ENCODE measurements at places on chromosomes 7 and 10.

GRCh38 chr10:1047937-1048336 is 982 bp downstream of the IDI1 start:
- DNase-seq = no peak

DNA sequence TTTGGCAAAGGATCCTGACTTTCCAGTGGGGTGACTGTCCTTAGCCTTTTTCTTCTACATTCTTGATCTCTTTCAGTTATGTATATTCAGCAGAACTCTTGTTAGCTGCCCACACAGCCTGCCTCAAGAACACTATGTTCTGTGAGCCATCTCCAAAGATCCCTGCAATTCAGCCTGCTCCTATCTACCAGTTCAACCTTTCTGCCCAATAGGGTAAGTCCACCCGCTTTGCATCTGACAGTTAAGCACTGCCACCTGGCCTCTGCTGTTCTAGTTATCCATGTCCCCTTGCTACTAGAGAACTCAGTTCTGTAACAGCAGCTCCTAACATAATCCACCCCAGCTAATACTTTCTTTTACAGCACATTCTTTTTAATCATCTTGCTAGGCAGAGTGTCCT is 13.5 kb downstream of the OR9A2 start:
- DNase-seq = no peak

DNA sequence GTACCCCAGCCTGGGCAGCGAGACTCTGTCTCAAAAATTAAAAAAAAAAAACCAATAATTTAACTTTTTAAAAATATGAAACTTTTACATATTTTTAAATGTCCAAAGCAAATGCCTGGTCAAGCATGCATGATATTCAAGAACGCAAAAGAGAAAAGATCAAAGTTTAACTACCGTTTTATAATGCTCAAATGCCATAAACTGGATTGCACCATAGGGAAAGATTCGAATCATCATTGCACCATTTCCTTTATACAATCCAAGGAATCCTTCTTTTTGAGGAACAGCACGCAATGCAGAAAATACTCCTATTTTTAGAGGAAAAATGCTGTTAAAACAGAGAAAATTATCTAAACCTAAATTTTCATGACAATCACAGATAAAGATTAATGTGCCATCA is 20.9 kb downstream of the SLC25A16 start:
- no peak for DNase-seq

- no peak for DNase-seq
Observed at GRCh38 chr7:96479015-96479645, 157.2 kb upstream of the SLC25A13 start.

DNA sequence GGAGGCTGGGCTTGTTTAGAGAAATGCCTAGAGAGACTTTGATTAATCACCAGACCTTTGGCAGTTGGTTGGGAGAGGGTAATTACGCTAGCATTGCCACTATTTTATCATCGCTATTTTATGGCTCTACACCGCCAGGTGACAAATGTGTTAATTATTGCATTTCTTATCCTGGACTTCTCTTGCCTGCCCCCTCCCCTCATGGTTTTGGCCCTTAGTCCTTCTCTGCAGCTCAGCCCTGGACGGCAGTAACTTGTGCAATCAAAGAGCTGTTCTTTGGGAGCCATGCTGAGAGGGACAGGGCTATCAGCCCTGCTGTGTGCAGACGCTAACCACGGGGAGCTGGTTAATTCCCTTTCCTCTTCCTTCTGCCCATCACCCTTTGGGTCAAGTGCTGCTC is 585.0 kb downstream of the AUTS2 start:
- DNase-seq = no peak

- DNase-seq = no peak
Observed at GRCh38 chr10:91907914-91908336, 1.4 kb downstream of the FGFBP3 start.

DNA sequence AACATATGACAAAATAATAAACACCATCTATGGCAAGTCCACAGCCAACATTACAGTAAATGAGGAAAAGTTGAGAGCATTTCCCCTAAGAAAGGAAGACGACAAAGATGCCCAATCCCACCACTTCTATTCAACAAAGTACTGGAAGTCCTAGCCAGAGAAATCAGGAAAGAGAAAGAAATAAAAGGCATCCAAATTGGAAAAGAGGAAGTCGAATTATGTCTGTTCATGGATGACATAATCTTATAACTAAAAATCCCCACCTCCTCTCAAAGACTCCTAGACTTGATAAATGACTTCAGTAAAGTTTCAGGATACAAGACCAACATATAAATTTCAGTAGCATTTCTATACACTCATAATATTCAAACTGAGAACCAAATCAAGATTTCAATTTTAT is 288.5 kb upstream of the POT1 start:
- no peak for DNase-seq

GRCh38 chr10:62388328-62388727 is 14.2 kb downstream of the ZNF365 start:
- no peak for DNase-seq

- DNase-seq = no peak
Observed at GRCh38 chr10:132401401-132402118, 4.6 kb downstream of the PWWP2B start.

- no peak for DNase-seq
Observed at GRCh38 chr7:49398746-49399145, 374.7 kb upstream of the VWC2 start.

DNA sequence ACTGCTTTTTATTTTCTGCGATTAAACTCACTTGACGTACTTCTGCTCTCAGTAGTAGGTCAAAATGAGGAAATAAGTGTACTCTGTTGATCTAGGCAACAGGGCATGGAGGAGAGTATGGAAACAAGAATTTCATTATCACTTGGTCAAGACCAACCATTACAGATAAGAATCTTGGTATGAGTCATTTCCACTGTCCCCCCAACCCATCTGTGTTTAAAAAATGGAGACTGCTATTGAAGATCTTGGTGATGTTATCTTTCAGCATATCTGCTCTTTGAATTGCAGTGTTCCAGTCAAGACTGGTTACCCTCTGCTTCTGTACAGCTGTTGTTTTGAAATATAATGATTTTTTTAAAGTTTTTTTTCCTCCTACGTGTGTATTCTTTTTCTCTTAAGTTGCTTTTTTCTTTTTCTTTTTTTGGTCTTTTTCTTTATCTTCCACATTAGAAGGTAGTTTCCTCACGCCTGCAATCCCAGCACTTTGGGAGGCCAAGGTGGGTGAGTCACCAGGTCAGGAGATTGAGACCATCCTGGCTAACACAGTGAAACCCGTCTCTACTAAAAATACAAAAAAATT is 11.7 kb downstream of the STAM start:
- DNase-seq = no peak

DNA sequence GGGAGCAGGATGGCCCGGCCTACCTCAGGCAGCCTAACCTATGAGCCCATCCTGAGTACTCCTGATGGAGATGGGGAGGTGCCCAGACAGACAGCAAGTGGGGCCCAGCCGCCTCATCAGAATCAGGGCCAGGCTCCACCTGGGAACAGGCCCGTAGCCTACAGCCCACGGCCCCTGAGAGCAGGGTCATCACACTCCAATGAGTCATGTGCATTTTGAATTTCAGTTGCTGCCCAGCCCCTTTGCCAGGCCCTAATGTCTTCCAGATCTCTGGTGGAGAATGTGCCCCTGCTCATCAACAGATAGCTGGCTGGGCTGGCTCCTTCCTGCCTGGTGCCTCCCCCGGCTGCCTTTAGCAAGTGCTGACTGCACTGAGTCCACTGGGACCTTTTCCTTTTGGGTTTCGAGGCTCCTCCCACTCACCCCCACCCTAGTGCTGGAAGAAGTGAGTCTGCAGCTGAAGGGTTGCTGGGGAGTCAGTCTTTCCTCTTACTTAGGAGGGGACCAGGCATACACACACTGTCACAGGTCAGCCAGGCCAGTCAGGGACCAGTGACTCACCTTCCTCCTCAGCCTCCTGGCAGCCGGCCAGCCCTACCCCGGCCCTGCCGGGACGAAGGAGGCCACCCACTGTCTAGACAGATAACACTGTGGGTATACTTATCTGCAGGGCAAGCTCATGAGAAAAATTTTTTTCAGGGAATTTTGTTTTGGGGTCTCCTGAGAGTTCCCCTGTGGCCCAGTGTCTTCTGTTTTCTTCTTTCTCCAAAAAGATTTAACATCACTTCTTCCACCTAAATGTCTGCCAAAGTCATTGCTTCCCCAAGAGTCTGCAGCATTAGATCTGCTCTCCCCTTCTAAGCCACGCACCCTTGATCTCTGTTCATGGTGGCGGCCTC is 9.1 kb upstream of the ASIC3 start:
- no peak for DNase-seq

DNA sequence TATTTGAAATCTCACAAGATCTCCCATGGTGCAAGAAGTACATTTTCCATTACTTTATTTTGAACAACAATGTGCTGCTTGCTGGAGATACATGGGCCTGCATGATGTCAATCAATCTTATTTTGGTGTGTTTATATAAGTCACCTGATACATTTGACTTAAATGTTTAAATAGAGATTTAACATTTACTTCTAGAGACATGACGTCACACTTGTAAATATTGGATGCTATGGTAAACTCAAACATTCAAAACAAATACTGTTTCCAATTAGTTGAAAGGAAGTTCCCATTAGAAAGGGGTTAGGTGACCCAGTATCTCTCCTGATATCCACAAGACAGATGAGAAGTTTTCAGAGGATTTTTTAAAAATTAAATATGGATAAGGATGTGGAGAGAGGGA is 214.5 kb downstream of the NSUN6 start:
- no peak for DNase-seq

- no peak for DNase-seq
Observed at GRCh38 chr10:37680243-37680683, 177.1 kb downstream of the ZNF248 start.

GRCh38 chr7:140165422-140165821 is 11.4 kb downstream of the KDM7A start:
- DNase-seq = no peak

DNA sequence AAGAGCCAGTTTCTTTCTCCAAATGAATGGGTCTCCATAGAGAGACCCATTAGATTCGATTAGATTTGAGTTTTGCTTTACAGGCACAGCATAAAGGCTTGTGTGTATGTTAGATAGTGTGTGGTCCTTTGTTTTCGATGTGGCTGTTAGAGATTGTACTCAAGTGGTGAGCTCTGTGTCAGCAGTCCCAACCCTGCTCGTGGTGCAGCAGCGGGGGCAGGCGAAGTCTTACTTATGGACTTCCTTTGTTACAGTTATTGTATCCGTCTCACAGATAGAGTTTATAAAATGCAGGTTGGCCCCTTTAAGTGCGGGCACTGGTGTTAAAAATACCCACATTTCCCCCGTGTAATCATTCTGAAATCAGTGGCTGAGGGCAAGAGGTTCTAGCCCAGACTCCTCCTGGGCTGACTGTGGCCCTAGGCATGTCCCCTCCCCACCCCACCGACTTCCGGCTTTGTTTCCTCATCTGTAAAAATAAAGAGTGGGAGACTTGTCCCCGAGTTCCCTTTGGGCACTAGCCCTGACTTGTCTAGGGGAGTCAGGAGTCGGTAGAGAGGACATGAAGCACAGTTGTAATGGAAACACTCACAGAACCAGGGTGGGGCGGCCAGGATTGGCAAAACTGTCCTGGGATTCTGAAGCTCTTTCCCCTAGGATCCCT is 28.6 kb downstream of the MTURN start:
- no peak for DNase-seq

DNA sequence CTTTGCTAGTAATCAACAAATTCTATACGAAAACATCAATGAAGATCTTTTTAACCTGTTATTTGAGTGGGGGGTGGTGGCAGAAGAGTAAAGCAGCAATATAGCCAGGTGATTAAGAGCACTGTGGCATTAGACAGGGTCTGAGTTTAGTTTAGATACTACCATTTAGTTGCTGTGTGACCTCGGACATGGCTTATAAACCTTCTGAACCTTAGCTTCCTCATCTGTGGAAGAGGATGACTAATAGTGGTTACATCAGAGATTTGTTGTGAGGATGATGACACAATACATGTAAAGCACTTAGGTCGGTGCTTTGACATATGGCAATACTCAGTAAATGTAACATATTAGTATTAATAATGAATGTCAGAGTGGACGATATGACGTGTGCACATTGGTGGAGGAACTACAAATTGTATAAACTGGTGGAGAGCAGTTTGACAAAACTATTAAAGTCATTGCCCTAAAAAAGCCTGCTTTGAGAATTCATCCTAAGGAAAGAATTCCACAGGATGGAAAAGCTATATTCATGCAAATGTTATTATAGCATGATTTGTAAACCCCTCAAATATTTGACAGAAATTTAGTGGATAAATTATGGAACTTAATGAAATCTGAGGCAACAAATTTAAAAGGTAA is 24.3 kb downstream of the SPAG6 start:
- no peak for DNase-seq

- DNase-seq = no peak
Observed at GRCh38 chr10:25901199-25901598, 32.8 kb upstream of the MYO3A start.

- DNase-seq = no peak
Observed at GRCh38 chr7:151595702-151596350, 76.1 kb upstream of the RHEB start.

GRCh38 chr10:112834751-112835181 is 115.3 kb upstream of the TCF7L2 start:
- DNase-seq = no peak

GRCh38 chr10:84698989-84699388 is 370.6 kb downstream of the CCSER2 start:
- DNase-seq = no peak

GRCh38 chr10:96511044-96511945 is 2.4 kb downstream of the TLL2 start:
- no peak for DNase-seq

GRCh38 chr10:89391907-89392756 is at the start of gene IFIT1:
Gene IFIT1, plus strand, starts transcription at chr10:89392623. Its CDS starts 90 bp downstream, at chr10:89392713.
- DNase-seq = peak; percentile 86

GRCh38 chr10:27446091-27446918 is 57.8 kb upstream of the RAB18 start:
- DNase-seq = no peak

GRCh38 chr7:92615861-92616260 is 25.7 kb upstream of the FAM133B start:
- DNase-seq = no peak

DNA sequence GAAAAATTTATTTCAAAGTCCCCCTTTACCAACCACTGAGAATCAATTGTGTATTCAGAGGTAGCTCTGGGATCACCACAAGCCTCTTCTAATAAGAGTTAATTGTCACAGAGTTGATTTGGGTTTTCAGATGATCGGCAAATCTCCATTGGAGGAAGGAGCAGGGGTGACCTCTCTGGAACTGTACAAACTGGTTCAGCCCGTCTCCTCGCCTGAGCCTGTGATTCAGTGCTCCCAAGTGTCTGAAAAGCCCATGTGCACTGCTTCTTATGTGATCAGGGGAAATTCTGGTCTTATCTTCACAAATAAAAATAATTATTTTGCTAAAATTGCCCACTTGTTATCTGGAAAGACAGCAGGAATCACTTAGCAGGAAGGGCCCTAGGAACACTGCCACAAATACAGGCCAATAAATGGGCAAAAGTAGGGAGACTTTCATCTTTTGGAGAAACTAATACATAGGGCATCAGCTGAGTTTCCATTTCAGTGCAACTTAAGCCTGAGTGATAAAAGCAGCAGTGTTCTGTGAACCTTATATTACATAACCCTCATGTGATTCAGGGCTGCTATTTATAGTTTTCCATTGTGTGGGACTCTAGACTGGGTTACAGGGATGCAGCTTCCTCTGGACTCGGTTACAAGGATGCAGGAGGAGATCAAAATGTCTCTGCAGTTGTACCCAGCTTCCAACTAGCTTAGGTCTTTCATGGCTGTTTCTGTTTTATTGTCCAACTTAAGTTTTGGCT is 32.3 kb downstream of the CDK1 start:
- DNase-seq = no peak

All from left renal cortex interstitium (tissue), 4 donors.